IMR-90 (cell line): ENCODE measurements at places on chromosomes 12 and 14.
A peak's percentile ranks its signal among the peaks of the same experiment; 100 is the strongest.

DNA sequence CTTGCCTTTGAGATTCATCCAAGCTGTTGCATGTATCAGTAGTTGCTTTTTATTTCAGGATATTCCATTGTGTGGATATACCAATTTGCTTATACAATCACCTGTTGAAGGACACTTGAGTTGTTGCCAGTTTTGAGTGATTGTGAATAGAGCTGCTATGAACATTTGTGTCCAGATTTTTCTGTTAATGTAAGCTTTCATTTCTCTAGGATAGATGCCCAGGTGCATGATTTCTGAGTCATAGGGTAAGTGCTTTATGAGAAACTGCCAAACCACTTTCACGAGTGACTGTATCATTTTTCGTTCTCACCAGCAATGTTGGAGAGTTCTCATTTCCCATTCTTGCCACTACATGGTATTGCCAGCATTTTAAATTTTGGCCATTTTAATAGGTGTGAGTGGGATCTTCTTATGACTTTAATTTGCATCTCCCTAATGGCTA lies 434.6 kb upstream of the RGS6 start:
- DNase-seq, result peak; percentile 82

DNA sequence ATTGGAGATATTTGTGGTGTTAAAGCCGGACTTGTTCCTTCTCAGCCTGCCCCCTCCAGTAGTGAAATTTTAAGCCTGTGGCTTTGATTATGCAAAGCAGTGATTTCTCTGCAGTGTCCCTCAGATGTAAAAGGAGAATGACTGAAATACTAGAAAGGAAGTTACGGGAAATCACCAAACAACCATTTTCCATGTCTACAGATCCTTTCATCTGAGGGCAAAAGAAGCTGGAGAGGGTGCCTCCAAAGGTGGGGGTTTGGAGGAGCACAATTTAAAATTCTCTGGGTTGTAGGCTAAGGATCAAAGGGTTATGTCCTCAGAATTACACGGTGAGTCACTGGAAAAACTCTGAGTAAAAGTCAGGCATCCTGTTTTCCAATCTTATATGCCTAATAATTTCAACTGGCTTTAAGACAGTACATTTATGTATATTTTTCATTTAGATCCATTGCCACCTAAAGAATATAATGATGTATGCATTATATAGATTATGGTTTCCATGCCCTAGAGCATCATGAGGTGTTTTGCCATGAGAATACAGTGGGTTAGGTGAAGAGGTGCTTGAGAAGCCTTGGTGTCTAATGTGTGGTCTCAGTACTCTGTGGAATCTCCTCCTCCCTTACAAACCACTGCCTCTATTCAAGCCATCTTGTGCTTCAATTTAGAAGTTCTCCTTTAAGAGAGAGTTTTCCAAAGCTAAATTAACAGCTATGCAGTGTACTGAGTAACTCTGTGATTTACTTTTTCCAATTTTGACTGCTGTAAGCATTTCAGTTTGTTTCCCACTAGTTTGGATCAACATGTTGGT lies 362.1 kb downstream of the RAD51B start:
- peak; percentile 38 for DNase-seq

DNA sequence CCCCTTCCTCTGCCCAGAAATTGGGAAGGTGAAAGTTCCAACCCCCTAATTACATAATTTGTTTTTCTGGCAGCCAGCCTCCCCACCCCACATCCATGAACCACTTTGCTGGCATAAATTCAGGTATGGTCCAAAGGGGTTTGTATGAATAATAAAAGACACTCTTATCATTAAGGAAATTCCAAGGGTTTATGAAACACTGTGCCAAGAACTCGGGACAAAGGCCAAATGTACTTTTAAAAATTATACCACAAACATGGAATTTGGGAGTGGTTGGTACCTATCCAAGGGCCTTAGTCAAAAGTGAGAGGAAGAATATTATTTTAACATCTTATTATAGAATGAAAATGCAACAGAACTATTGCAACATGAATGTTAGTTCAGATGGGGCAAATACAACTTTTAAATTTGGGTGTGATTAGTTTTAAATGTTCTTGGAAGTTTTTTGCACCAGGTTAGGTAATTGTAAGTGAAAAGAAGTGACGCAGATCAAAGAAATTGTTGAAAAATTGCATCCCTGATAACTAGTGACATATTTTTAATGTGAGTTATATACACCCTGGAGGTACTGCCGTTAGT lies 217.8 kb downstream of the TMEM117 start:
- peak; percentile 40 for DNase-seq

DNA sequence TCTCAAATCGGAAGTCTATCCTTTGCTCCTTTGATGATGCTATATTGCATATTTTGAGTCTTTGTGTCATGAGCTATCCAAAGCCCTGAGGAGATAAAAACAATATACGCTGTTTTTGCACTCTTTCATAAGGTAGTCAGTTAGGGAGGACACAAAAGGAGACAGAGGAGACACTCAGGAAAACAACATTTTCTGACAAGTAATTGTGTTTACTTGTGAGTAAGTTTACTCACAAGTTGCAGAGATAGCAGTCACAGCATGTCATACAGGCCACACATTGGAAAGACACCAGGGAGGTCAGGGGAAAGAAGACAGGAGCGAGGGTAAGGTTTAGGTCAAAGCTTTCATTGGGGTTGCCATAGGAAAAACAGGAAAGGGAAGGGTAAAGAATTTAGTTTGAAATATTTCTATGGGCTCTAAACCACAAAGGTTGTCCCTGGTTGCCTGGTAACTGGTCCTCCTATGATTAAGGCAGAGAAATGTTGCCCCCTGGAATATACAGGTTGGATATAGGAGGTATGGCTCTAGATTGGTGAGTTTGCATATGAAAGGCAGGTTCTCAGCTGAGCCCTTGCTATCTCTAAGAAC lies 7.4 kb upstream of the GABARAPL1 start:
- peak; percentile 53 for DNase-seq

DNA sequence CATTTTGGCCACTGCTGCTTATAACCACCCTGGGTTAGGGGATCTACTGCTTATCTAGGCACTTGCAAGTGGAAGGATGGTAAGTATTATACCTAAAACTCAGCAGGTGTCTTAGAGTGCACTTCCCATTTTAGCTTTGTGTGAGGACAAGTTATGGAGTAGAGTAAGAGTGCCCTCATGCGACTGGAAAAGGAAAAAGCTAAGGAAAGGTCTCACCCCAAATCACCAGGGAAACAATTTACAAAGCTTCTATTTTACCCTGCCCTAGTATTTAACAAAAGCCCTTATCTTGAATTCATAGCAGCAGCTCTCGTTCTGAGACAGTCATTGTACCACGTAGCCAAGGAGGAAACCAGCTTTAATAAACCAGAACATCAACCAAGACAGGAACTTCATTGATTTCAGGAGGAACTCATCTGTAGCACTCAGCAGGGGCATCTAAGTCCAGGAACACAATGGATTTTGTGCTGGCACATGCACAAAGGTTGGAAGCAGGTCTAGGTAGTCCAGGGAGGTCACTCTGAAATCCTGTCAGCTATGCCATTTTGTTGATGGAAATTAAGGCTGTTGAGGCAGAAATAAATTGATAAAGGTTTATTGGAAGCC lies 2.9 kb downstream of the RDH12 start:
- peak; percentile 54 for DNase-seq

GRCh38 chr12:53222806-53223261 lies 9.2 kb downstream of the RARG start:
- no peak for DNase-seq

GRCh38 chr12:119938049-119938667 lies 50.9 kb upstream of the BICDL1 start:
- peak; percentile 49 for DNase-seq

DNA sequence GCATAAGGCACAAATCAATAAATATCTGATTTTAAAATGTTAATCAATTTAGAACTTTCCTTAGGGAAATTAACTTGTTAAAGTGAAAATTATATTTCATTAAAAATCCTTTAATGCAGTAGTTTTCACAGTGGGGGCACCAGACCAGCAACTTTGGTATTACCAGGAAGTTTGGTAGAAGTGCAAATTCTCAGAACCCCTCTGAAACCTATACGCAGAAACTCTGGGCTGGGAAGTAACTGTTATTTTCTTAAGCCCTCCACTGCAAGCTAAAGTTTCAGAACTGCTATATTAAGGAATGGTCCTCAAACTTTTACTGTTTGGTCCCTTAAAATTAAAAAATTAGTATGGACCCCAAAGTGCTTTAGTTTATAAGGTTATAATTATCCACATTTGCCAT lies 35.7 kb downstream of the GNPTAB start:
- DNase-seq, result no peak

- DNase-seq, result peak; percentile 74
Measured at GRCh38 chr12:60415351-60415750, 819.5 kb downstream of the SLC16A7 start.

- DNase-seq, result peak; percentile 66
Measured at GRCh38 chr12:48882315-48882687, 16.6 kb upstream of the RND1 start.

- no peak for DNase-seq
Measured at GRCh38 chr12:4802841-4803240, 82.6 kb downstream of the GALNT8 start.

GRCh38 chr12:41942354-41942753 lies 202.3 kb downstream of the GXYLT1 start:
- no peak for DNase-seq

- DNase-seq, result no peak
Measured at GRCh38 chr12:44677724-44678123, 198.4 kb downstream of the NELL2 start.

DNA sequence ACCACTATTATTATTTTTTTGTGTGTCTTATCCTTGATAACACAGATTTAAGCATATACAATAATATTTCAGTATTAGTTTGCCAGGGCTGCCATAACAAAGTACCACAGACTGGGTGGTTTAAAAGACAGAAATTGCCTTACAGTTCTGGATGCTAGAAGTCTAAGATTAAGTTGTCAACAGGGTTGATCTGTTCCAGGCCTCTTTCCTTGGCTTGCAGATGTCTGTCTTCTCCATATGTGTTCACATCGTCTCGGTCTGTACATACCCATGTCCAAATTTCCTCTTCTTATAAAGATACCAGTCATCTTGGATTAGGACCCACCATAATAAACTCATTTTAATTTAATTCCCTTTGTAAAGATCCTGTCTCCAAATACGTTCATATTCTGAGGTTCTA lies 204.8 kb downstream of the SOX5 start:
- DNase-seq, result no peak

- DNase-seq, result no peak
Measured at GRCh38 chr12:91616416-91616815, 433.8 kb upstream of the DCN start.
